Effector CD4-positive, alpha-beta T cell (primary cell): ENCODE measurements at places on chromosomes 1 and 21.

- no peak for DNase-seq
These were observed 3.9 kb downstream of the UAP1 start for GRCh38 chr1:162565460-162565859.

- DNase-seq = no peak
These were observed 37.3 kb downstream of the MFSD2A start for GRCh38 chr1:39992234-39992633.

DNA sequence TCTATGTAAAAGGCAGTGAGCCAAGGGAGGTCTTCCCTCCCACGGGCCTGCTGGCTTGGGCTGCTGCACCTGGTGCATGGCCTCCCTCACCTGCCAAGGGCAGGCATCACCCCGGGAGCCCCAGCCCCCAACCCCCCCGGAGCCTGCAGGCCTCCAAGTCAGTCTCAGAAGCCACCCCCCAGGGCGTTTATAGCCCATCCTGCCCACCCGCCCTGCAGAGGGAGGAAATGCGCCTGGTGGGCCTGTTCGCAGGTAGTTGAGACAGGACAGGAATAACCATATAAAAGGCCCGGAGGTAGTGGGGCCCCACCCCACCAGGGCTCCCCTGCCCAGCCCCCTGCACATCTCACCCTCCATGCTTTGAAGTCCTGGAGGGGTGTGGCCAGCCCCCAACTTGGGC, 18.2 kb upstream of the ARF1 start:
- DNase-seq = no peak

- DNase-seq = no peak
These were observed 670 bp downstream of the COX20 start for GRCh38 chr1:244836135-244836521.

DNA sequence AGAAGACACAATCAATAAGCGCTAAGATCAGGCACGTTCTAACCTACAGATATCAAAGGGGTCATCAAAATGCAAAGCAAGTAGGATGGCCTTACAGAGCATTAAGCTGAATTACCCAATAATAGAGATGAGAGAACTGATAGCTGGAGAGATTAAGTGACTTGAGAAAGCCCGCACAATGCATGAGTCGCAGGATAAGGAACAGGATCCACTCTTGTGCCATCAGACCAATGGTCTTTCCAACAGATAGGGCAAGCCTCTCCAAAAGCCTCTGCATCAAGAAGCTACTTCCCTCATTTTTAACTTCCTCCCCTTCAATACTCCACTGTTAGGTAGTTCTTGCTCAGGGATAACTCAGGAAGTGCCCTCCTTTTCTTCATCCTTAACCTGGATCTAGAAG, 2.6 kb downstream of the CHML start:
- no peak for DNase-seq

GRCh38 chr1:1541956-1542765, 1.7 kb upstream of the TMEM240 start:
- no peak for DNase-seq

DNA sequence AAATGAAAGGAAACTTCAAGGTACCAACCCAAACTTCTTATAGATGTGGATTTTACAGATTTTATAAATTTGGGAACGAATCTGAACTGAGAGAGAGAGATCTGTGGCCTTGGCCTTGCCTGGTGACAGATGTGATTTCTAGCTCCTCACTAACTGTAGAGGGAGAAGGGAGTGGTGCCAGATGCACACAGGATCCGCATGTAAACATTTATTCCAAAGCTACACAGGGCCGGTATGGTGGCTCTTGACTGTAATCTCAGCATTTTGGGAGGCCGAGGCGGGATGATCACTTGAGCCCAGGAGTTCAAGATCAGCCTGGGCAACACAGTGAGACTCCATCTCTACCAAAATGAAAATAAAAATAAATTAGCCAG, 77.1 kb downstream of the PGBD5 start:
- no peak for DNase-seq

DNA sequence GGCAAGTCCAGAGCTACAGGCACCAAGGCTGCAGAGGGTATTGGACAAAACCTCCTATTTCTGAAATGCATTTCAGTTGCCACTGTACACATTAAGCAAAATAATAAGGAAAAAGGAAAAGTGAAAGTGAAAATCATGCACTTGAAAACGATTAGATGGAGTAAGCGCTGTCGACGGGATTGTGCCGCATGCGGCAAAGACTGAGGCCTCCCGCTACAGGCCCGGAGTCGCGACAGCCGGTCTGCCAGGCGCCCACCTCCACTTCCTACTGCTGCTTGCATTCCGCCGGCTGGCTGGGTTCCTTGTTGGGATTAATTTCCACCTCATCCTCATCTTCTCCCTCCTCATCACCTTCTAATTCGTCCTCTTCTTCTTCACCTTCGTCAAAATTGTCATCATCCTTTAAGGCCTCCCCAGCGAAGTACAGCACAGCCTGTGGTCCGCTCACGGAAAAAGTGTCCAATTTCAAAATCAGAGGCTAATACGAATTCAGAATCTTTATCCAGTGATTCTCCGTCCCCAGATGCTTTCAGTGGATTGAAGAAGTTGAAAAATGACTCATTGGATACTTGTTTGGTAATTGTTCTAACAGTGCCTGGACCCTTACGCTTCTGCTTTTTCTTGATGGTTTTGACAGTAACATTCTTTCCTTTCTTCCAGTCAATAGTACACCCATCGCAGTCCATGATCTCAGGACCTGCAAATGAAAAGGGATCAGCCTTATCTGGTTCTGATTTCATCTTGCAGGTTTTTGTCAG, 38.0 kb downstream of the CD58 start:
- DNase-seq = no peak

DNA sequence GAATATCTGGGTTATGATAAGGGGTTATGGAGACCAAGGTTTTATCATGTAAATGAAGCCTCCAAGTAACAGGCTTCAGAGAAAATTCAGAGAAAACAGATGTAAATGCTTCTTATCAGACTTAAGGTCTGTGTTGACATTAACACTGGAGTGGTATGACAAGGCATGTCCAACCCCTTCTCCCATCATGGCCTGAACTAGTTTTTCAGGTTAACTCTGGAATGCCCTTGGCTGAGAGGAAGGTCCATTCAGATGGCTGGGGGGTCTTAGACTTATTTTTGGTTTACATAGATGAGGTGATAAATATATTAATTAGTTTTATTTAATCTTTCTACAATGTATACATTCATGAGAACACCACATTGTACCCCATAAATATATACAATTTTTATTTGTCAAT, 399.6 kb downstream of the TBX15 start:
- DNase-seq = no peak

GRCh38 chr1:40301066-40301465, 16.0 kb downstream of the COL9A2 start:
- no peak for DNase-seq

DNA sequence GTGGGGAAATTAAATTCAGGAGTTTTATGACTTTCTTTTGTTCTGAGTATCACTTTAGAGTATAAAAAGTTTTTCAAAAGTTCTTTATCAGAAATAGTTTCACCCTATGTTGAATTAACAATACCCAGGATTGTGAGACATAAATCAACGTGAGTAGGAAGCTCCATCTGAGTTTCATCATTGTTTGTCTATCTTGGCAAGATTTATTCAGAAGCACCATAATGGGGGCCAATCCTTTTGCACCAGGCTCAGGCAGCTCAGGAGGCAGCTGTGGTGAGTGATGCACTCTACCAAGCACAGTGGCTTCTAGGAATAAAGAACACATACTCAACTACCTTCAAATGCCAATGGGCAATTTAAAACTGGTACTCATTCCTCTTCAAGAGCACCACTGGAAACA, 12.0 kb downstream of the CREG1 start:
- DNase-seq = no peak

DNA sequence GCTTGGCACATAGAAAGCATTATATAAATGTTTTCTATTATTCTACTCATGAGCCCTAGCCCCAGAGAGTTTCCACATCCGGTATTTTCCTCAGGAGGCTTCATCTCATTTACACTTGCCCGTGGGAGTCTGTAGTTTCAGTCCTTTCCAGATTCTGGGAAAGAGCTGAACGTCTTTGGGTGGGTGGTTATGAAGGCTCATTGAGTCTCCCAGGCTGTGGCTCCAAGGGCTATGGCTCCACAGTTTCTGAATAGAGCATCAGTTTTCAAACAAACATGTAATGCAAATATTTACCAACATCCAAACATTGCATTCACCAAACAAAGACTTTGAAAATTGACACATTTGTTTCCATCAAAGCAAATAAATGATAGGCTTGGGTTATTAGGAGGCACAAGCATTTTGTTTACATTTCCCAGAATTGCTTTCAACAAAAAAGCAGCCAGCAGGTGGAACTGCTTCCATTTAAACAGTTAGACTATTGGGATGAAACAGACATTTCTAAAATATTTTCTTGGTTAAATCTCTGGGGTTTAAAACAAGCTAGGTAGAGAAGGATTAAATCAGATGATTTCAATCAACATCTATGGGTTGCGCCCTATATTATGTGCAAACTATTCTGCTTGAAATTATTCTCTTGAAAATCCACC, 1.3 kb upstream of the LEMD1 start:
- no peak for DNase-seq

DNA sequence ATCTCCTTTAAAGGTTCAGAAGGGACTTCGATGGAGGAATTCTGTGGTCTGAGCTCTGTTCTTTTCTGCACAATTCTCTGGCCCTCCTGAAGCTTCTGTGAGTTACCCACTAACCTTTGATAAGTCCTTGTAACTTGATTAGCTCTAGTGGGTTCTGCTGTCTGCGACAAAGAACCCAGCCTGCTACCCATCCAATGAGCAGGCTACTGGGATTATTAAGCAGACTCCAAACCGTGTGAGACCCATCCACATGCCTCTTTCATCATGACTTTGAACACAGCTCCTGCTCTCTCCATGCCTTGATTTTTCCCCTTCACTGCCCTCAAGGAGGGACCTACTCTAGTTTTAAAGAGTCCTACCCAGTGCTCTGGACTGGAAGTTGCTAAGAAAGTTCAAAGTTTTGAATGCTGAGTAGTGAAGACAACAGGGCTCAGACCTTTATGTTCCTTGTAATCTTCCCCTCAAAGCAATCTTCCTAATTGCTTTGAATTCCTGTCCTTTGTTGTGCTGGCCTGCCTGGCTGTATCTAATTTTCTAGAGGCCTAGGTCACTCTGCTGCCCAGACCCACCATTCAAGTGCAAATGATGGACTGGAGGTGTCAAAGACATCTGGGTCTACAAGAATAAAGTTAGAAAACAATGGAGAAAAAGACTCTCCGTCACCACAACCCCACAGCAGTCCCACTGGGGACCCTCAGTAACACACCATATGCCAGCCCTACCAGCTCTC, 146.9 kb downstream of the RHOU start:
- no peak for DNase-seq

- peak; percentile 58 for DNase-seq
These were observed 17.0 kb upstream of the CD2 start for GRCh38 chr1:116737020-116737854.

- DNase-seq = no peak
These were observed 12.1 kb downstream of the IFNAR2 start for GRCh38 chr21:33241846-33242245.

- DNase-seq = no peak
These were observed 1817.1 kb downstream of the BRINP3 start for GRCh38 chr1:188660572-188660971.
